NCI-H2029 (cell line): ENCODE measurements at places on chromosomes 16 and 17.

DNA sequence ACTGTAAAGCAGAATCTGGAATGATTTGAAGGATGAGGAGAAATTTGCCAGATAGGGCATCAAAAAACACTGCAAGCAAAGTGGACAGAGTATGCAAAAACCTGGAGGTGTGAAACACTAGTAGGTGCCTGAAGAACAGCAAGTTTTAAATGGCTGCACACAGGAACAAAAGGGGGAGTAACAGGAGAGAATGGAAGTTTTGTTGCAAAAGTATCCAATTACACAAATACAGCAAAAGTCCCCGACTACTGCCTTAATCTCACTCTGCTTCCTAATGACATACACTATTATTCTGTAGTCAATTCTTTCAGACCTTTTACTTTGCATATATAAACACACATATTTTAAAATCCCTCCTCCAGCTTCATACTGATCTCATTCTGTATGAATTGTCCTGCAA is 1.5 kb downstream of the HEATR6 start:
- no peak for DNase-seq

DNA sequence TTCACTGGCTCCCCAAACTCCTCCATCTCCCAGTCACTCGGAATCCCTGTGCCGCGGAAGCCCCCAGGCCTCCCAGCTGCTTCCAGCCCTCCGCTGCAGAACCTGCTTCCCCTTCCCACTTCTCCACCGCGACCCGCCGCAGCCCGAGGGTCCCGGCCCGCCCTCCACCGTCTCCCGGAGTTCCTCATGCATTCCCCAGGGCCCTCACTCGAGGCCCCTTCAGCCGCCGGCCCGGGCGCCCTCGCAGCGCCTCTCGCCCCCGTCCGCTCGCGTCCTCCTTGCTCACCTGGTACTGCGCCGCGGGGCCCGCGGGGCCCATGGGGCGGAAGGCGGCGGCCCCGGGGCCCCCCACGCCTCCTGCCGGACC is 329 bp downstream of the SMARCD2 start:
- no peak for DNase-seq

DNA sequence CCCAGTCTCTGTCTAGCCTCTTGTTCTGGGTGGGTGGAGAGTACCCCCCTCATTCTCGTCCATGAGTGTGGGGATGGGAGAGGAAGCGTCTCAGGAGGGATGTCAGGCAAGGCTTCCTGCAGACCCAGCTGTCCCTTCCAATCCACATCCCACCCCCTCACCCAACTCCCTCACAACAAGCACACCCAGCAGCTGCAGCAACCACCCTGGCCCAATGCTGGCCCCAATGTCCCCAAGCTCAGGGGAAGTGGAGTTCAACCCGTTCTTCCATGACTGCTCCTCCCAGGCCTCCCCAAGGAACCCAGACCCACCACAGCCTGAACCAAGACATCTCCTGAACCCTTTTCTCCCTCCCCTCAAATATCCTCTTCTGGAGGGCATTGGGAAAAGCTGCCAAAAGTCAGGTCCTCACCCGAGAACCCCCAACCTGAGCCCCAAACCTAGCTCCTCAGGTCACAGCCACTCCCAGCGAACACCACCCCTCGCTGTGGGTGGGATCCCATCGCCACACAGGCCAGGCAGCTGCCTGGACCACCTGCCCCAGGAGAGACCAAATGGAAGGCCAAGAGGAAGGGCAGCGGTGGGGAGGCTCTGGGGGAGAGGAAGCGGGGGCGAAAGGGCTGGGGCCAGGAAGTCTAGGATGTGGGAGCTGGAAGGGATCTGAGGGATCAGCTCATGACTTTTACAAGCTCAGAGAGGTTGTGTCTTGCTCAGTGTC is 47.6 kb downstream of the FZD2 start:
- no peak for DNase-seq

GRCh38 chr16:10625595-10626357 is 45.4 kb upstream of the EMP2 start:
- DNase-seq: no peak

- peak; percentile 98 for DNase-seq
Measured at GRCh38 chr17:75779250-75779986, 5.2 kb upstream of the UNK start.

- DNase-seq: no peak
Measured at GRCh38 chr17:13921841-13922776, 147.2 kb upstream of the COX10 start.

DNA sequence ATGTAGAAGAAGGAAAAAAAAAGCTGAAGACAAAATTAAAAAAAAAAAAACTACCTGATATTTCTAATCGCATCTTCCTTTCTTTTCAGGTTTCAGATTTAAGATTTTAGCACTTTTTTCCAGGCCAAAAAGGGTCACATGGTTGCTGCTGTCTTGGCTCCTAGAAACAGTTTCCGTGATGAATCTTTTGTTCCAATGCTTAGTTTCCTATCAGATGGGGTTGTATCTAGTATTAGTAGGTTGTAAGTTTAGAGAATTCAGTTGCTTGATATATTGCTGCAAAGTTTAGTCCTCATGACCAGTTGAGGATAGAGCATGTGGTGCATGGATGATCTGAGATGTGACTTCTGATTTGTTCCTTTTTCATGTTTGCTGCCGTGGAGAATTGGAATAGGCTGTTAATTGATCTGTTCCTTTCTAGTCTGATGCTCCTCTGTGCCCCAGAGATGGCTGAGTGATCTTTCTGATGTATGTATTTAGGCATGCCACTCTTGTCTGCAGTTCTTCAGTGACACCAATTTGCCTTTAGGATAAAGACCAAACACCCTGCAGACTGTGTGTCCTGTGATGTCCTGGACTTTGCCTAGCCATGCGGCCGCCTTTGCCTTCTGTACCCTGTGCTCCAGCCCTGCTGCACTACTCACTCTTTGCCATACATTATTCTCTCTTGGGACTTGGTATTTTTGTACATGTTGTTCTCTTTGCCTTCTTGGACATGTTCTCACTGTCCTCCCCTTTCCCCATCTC is 94.0 kb downstream of the MRTFB start:
- no peak for DNase-seq

- DNase-seq: no peak
Measured at GRCh38 chr16:19119564-19119963, 5.8 kb downstream of the ITPRIPL2 start.

DNA sequence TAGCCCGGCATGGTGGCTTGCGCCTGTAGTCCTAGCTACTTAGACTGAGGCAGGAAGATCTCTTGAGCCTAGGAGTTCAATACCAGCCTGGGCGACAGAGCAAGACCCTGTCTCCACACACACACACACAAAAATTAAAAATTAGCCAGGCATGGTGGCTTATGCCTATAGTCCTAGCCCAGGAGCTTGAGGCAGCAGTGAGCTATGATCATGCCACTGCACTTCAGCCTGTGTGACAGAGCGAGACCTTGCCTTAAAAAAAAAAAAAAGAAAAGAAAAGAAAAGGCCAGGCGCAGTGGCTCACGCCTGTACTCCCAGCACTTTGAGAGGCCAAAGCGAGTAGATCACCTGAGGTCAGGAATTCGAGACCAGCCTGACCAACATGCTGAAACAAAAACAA is 23.9 kb downstream of the C17orf75 start:
- no peak for DNase-seq

DNA sequence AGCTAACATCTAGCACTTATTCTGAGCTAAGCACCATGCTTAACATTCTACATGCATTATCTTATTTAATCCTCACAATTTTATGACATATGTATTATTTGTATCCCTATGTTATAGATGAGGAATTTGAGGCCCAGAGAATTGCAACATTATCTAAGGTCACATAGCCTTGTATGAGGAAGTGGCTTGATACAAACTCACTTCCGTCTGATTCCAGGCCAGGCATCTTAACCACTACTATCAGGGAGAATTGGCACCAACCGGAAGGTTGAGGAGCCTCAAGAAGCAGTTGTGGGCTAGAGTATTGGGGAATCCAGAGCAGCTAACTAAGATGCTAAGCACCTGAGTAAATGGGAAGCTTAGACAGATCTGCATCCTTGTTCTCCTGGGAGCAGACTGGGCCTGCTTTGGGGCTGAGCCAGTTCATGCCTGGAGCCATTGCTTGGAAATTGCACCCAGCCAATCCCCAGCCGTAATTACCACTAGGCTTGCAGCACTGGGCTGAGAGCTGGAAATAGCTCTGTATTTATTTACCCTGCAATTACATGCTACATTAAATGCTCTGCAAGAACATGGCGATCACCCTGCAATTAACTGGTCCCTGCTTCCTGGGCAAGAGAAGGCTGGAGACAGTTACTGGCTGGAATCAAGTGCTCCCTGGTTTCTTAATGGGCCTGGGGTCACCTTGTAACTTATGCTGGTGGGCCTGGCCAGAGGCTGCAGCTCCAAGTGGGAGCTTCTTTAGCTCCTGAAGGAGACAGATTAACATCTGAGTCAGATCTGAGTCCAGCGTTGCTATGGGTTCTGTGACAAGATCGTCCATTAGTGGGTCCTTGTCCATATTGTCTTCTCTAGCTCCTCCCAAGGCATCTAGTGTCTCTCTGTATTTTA is 273.1 kb upstream of the CCL2 start:
- DNase-seq: peak; percentile 63

DNA sequence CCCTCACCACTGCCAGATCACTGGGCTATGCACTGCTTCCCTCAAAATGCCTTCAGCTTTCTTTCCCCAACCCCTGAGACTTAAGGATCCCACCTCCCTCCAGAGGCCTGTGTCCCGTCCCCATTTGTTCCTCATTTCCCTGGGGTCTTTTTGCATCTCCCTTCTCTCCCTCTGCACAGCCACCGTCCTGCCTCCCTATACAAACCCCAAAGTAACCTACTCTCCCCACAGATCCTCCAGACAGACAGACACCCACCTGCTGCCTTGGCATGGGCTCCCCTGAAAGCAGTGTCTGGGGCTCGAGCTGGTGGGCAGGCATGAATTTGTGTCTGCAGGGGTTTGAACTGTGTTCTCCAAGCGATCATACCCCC is 69.4 kb upstream of the TNRC6C start:
- no peak for DNase-seq

GRCh38 chr17:9472541-9472940 is 103.1 kb downstream of the STX8 start:
- no peak for DNase-seq

DNA sequence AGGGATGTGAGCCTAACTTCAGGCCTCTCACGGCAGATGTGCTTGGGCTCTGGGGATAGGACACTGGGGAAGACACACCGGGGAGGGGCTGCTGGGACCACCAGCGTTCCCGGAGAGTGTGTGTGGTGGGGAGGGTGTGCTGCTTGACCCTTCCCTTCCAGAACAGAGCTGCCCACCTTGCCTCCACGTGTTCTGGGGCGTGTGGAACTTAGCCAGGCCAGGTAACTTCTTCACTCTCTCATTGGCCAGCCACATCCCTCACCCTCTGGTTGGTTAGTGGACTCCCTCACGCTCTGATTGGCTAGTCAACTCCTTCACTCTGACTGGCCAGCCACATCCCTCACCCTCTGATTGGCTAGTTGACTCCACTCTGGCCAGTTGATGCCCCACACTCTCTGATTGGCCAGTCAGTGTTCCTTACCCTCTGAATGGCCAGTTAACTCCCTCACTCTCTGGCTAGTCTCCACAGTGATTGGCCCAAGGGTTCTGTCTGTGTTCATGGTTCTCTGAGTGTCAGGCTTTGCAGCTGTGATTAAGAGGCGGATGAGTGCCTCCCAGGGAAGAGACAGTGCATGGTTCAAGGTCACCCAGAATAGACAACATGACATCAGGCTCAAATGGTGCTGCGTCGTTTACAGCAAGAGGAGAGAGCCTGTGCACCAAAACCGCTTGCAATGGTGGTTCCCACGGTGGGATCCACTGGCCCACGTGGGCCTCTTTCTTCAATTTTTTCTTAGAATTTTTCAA is 10.0 kb downstream of the TMEM235 start:
- peak; percentile 27 for DNase-seq

GRCh38 chr16:76190480-76190879 is 86.7 kb upstream of the CNTNAP4 start:
- DNase-seq: no peak

- no peak for DNase-seq
Measured at GRCh38 chr16:19780321-19780720, 62.2 kb downstream of the IQCK start.

DNA sequence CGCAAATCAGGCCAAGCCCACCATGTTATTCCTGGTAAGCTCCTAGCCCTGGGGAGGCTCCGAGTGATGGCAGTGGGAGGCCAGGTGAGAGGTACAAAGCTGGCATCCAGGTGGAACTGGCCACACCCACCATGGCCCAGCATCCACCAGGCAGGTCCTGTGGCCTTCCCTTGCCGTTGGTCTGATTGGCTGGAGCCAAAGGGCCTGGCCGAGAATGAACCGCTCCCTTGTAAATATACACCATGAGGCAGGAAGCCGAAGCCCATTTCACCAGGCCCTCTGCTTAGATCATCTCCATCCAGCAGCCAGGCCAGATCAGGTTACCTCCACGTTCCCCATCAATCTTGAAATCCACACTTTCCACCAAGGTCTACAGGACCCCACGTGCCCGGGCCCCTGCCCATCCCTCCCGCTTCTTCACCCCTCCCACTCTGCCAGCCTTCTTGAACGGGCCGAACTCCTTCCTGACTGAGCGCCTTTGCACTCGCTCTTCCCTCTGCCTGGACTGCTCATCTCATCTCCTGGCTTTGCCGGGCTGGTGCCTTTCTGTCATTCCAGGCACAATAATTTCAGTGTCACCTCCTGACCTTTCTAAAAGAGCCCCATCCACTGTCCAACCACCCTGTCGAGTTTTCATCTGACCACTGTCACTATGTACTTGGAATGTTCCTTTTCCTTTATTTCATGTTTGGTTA is 5.8 kb downstream of the SOCS1 start:
- peak; percentile 73 for DNase-seq

DNA sequence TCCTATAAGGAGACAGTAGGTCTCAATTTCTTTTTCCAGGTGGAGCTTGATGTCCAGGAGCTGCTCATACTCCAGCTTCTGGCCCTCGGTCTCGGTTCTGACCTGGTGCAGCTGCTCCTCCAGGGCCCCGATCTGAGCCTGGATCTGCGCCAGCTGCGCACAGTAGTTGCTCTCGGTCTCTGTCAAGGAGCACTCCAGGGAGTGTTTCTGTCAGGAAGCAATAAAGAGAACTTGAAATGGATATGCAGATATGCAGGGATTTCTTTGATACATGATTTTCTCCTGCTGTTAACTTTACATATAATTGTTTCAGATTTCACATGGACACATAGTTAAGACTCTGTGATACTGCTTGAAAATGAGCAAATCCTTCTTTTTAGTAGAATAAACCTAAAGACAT is 4.7 kb downstream of the KRT25 start:
- DNase-seq: no peak

DNA sequence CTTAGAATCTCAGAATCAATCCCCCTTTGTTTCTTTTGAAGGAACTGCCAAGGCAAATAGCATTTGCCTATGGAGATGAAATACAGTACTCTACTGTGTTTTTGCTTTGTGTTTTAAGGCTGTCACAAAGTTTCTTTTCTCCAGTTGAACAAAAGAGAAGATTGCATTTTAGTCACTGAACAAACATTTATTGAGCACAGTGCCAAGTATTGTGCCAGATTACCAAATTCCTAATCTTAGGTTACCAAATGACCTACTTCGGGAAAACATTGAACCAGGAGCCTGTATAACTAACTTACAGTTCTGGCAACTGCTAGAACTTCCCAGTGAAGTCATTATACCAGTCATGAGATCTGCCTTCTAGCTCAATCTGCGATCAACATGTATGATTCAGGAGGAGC is 3.0 kb upstream of the UBB start:
- DNase-seq: no peak
